ENCODE measurements at places on chromosomes 3 and 15.

DNA sequence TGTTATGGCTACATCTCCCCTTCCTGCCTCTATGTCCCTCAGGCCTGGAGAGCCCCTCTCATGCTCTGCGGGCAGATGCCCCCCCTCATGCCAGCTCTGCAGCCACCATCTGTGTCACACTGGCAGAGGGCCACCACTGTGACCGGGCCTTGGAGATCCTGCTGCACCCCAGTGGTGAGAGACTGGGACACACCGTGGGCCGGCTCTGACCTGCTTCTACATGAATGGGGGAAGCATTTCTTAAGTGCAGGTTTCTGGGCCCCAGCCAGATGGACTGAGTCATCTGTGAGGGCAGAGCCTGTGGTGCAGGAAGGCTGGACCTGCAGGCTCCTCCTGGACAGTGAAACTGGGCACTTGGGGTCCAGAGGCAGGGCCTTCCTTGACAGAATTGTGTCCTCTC, 4.8 kb downstream of the VWA5B2 start:
- no peak for DNase-seq

DNA sequence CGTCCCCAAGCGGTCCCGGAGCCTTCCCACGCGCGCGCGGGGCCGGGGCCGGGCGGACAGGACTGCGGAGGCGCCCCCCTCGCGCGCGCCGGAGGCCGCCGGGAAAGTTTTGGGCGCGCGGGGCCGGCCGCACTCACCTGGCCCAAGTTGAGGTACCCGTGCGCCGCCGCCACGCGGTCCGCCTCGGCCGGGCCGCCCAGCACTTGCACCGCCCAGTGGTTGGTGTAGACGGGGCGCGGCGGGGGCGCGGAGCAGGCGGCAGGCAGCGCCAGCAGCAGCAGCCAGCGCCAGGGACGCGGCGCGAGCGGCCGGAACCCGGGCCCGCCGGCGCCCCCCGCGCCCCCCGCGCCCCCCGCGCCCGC, 289 bp downstream of the PCSK6 start:
- DNase-seq, result no peak

DNA sequence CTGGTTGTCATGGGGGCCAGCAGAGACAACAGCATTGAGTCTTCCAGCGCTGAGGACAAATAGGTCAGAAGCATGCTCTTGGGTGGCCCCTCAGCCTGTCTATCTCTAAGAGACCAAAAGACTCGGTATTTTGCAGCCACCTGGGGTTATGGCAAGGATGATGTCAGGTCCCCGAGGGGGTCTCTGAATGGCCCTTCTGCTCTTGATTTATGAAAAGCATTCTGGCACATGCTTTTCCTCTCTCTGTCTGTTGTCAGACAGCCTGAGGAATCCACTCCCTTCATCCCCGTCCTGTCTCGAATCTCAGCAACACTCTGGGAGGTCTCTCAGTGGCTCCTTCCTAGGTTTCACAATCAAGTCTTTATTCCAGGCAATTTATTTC, 156.6 kb upstream of the RGMA start:
- no peak for DNase-seq

GRCh38 chr3:61872077-61872706, 310.8 kb downstream of the PTPRG start:
- DNase-seq, result no peak

GRCh38 chr3:98274914-98275313, 7.4 kb upstream of the OR5H2 start:
- no peak for DNase-seq

GRCh38 chr15:66986951-66987350, 78.5 kb upstream of the SMAD3 start:
- no peak for DNase-seq

DNA sequence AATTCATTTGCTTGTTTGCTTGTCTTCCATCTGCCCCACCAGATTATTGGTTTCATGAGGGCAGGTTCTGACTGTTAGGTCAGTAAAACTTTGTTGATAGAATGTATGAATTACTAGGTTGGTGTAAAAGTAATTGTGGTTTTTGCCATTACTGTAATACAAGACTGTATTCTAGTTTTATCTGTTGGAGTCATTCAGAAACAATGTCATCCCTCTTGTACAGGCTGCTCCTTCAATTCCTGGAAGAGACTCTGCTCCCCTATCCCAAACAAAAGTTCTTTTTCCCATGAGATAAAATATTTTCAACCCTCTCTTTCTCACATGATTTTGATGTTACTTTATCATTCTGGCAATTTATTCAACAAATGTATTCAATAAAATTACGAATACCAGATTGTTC, 115.0 kb downstream of the CHST2 start:
- no peak for DNase-seq

DNA sequence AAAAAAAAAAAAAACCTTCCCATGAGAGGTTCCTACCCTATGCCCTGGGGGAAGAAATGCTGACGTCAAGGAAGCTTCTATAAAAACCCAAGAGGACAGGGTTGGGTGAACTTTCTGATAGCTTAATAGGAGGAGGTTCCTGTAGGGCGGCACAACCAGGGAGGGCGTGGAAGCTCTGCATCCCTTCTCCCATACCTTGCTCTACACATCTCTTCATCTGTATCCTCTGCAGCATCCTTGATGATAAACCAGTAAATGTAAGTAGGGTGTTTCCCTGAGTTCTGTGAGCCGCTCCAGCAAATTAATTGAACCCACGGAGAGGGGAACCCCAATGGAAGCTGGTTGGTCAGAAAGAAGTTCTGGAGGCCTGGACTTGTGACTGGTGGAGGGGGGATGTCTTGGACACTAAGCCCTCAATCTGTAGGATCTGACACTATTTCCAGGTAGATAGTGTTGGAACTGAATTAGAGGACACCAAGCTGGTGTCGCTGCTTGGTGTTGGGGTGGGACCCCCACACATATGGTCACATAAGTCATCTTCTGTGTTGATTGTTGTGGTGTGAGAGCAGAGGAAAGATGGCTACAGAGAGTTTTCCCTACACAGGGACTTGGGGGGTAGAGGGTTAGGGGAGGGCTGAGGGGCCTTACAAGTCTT, 91.5 kb downstream of the ST6GAL1 start:
- no peak for DNase-seq

DNA sequence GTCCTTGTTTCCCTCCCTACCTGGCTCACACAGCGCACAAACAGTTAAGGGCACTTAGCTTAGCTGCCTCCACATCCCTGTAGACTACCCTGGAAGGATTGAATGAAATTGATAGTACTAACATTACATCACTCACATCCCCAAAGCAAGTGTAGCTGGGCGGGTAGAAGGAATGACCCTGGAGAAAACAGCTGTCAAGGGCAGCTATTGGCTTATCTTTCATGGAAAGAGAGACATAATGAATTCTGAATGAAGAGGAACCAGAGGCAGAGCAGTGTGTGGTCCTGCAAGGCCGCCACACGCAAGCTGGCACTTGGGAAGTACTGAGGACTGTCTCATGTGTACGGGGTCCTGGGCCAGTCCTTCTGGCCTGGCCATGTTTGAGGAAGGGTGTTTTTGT, 369.6 kb upstream of the RGMA start:
- no peak for DNase-seq

GRCh38 chr3:56131974-56132590, 336.2 kb downstream of the ERC2 start:
- DNase-seq, result no peak

DNA sequence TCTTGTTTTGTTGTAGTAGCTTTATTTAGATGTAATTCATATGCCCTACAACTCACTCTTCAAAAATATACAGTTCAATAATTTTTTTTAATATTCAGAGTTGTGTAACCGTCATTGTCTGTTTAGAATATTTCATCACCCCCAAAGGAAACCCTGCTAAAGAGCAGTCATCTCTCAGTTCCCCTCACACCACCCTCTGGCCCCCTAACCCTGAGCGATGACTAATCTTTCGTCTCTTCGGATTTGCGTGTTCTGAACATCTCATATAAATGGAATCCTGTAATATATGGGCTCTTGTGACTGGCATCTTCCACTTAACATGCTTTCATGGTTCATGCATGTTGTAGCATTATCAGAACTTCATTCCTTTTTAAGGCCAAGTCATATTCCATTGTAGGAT, 183.8 kb downstream of the ATG7 start:
- no peak for DNase-seq

GRCh38 chr15:42313463-42313862, 40.2 kb upstream of the TMEM87A start:
- no peak for DNase-seq

- no peak for DNase-seq
These were observed 9.7 kb downstream of the ZIC4 start for GRCh38 chr3:147396712-147397046.

DNA sequence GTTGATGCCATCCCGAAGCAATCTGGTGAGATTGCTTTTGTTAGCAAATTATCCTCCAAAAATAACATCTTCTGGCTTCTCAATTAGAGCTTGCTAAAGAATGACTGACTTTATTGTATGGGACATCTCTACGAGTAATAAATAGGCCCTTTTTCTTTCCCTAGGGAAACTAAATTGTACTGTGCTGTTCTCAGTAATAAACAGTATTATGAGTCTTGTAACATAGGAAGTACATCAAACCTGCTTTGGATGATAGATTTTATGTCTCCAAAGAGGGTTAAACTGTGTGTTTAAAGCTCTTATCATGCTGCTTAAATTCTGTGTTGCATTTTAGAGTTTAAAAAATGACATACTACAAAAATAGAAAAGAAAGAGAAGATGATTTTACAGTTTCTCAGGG, 153.4 kb upstream of the THRB start:
- no peak for DNase-seq

GRCh38 chr3:10184250-10184649, 19.5 kb downstream of the IRAK2 start:
- no peak for DNase-seq

GRCh38 chr15:92343924-92344643, 49.6 kb upstream of the ST8SIA2 start:
- DNase-seq, result no peak

- DNase-seq, result no peak
These were observed 293.7 kb downstream of the ARPP21 start for GRCh38 chr3:35932995-35933394.

- DNase-seq, result no peak
These were observed 47.0 kb upstream of the SELENOK start for GRCh38 chr3:53938645-53939044.

DNA sequence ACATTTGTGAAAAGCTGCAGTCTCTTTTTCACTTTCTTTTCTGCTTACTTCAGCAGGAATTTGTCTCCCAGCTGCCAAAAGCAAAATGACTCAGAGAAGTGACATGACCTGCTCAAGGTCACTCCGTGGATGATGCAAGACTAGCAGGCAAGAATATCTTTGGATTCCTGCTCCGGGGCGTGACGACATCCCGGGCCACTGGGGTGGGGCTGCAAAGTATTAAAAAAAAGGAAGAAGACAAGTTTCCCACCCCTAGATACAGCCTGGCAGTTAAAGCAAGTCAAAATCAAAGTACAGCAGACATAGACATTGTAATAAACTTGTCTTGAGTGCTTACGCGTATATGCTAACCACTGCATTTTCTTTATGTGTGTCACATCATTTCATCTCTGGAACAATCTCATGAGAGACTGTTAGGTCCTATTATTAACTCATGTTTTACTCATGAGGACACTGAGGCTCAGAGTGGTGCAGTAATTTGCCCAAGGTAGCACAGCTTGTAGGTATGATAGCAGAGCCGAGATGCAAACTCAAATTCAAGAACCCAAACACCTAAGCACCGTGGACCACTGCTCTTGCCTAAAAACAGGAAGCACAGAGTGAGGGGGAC, 485.2 kb upstream of the PROK2 start:
- DNase-seq, result no peak

GRCh38 chr15:40790718-40791117, 16.2 kb upstream of the ZFYVE19 start:
- DNase-seq, result no peak

GRCh38 chr3:73745526-73746191, 120.9 kb upstream of the PDZRN3 start:
- DNase-seq, result no peak

- no peak for DNase-seq
These were observed 8.3 kb downstream of the IL5RA start for GRCh38 chr3:3101660-3102458.

DNA sequence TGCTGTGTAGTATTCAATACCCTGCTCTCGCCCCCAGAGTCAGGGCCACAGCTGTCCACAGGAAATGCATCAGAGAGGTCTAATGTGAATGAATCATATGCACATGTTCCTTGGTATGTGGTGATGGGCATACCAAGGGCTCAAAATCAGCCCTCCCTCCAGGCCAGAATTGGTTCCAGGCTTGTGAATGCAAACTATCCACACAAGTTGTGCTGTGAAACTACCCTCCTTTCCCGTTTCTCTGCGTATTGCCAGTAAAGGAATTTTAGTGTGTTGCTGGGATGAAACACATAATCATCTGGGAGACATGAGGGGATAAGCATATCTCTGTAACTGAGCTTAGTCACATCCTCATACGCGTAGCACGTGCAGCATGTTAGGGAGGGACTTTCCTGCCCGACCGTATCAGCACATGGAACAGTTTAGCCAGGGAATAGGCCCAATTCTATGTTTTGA, 9.2 kb upstream of the MME start:
- DNase-seq, result no peak

DNA sequence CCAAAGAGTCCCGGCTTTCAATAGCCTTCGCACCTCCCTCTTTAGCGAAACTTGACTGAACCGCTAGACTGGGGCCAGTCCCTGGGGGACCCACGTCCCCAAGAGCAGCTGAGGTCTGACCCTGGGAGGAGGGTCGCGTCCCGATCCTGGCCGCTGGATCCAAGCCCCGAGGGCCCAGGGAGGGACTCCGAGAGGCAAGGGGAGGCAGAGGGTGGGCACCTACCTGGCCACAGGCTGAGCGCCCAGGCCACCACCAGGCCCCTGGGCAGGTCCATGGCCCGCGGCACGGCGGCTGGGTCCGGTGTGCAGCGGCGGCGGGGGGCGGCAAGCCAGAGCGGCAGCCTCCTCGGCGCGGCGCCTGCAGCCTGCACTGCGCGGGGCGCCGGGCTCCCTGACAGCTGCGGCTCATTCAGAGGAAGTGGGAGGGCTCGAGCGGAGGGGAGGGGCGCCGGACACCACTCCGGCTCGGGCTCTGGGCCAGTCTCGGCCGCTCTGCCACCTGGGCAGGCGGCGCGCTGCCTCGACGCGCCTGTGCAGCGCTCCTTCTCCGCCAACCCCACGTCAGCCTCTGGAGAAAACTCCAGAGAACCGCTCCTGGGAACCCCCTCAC, at the start of gene ITGA11:
Gene ITGA11, minus strand, starts transcription at position 372 of the 610 bp plus-strand sequence. Its CDS starts 97 bp downstream, at position 275.
- no peak for DNase-seq

- DNase-seq, result no peak
These were observed 134.5 kb downstream of the MECOM start for GRCh38 chr3:169529013-169529412.

GRCh38 chr3:9448643-9449042, 51.2 kb downstream of the SETD5 start:
- no peak for DNase-seq

GRCh38 chr3:11226042-11226370, 46.2 kb upstream of the ATG7 start:
- no peak for DNase-seq

DNA sequence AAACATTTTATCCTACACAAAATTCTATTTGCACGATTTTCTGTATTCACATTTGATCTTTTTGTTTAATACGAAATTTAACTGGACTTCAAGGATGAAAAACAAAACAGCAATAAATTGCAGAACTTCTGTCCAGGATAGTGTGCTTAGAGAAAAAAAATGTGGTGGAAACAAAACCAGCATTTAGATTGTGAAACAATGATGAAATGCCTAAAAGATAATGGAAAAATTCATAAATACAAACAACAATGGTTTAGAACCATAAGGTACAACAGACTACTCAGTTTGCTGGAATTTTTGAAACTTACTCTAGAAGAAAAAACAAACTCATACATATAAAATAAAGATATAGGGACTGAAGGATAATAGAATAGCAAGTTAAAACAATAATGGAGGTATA, 234.0 kb downstream of the BCHE start:
- DNase-seq, result no peak
